DMS 273 treated with DMSO at 0.1 percent for 48 hours (cell line): ENCODE measurements at places on chromosomes 16 and 17.

- DNase-seq: peak; percentile 96
Observed at GRCh38 chr16:70476272-70477020, 22.1 kb downstream of the FCSK start.

GRCh38 chr17:58416937-58417299 lies 416 bp downstream of the RNF43 start:
- no peak for DNase-seq

DNA sequence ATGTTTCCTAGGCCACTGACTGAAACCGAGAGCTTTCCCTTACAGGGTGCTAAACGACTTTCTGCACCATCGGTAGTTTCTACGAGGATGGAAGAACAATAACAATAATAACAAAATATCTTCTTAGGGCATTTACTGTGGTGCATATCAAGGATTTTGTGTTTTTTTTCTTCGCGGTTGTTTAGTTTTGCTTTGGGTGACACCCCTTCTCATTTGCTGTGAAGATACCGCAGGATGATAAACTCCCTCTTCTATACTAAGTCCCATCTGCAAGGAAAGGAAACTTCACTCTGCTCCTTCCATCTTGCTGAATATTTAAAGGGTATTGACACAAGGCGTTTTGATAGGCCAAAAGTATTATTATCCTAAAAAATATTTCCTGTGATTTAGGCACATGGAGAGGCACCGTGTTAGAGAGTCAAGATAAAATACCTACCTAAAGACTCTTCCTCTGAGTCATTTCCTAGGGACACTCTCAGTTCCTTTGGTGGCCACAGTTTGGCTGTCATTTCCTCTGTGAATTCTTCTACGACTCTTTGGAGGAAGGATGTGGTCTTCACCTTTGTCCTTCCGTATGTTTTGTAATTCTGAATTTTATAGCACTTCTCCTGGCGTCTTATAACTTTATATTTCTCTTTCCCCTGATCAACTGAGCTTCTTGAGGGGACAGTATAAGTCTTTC lies 318.8 kb downstream of the CDH13 start:
- no peak for DNase-seq

DNA sequence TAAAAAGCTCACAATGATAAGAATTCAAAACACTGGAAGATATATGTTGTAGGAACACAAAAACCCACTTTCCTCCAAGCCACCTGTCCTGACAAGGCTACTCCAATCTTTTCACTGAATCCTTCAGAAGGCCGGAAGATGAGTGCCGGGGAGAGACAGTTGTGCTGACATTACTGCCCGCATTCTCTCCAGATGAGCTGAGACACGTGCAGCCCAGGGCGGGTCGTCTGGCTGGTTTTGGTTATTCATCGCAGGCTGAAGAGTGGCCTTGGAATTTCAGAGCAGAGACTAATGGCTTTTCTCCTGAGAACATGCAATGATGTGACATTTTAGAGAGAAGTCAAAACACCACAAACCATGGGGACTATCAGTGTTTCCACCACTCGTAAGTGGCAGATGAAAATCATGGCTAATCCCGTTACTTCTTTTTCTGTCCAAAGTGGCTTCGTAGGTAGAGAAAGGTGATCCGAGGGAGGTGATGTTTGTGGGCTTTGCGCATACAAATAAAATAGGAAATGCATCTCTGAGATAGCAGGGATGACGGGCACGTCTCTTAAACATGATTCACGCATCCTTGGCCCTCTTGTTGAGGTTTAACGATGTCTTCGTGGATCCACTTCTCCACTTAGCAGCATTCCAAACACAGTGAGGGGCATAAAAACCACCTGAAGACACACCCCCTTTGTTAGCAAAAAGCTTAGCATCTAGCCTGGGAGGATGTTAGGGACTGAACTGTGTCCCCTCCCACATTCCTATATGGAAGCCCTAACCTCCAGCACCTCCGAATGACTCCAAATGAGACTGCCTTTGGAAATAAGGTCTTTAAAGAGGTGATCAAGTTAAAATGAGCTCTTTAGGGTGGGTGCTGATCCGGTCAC lies 134.0 kb downstream of the IRX3 start:
- no peak for DNase-seq

DNA sequence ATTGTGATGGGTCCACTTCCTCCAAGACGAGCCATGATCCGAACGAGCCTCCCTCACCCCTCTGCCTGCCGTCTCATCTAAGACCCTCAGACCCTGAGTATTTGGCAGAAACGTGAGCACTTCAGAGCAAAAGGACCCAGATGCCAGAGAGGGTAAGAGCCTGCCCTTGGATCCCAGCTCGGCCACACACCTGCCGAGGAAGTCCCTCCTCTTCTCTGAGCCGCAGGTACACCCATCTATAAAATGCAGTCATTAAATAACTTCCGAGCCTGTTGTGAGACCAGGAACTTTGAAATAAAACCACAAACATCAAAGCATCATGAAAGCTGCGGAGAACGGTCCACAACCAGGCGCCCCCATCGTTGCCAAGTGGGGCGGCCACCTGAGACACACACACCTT lies 64.8 kb upstream of the DOC2B start:
- no peak for DNase-seq

GRCh38 chr16:67801883-67802282 lies 4.5 kb downstream of the RANBP10 start:
- no peak for DNase-seq

GRCh38 chr16:17368446-17368845 lies 102.3 kb downstream of the XYLT1 start:
- DNase-seq: no peak

- DNase-seq: no peak
Observed at GRCh38 chr16:72896485-72897118, 151.3 kb downstream of the ZFHX3 start.

DNA sequence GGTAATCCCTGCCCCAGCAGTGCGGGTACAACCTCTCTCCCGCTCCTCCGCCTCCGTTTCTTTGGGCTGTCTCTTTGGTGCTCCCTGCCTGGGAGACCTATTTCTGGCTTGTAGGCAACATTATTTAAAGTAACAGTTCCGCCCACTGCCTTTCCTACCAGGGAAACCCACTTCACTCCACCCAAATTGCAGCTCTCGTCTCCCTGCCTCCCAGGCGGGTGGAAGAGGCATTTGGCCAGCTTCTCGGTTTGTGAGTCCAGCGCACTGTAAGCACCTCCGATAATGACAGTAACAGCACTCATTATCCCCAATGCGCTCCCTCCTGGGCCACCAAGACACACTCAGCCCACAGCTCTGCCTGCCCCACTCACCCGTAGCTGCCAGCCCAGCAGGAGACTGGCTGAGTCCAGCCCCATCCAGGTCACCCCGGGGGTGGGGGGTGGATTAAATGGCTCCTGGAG lies 165.1 kb upstream of the CDC42EP4 start:
- no peak for DNase-seq

DNA sequence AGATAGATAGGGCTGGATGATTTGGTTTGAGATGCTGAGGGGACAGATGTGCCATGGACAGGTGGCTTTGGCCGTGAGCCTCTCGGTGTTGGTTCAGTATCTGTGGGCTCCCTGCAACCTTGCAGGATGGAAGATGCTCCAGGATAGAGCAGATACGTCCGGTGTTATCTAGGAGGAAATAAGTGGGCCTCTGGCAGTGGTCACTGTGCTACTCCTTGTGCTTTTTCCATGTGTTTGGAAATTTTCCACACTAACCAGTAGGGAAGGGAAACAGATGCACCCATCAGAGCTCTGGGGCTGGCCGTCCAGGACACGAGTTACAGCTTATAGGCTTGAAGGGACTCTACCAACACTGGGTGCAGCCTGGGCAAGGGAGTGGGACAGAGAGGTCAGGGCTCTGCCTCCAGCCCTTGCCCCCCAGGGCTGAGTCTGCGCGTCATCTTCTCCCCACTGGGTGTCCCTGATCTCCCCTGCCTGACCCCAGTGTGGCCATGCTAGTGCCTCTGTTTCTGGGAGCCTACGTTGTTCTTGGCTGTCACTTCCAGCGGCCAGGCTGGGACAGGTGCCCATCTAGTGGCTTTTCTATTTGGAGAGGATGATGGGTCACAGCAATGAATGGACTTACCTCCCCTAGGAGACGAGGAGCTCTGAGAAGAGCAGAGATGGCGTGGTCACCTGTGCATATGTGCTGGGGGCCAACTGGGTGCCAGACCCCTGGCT lies 166.9 kb downstream of the SEC14L1 start:
- no peak for DNase-seq

DNA sequence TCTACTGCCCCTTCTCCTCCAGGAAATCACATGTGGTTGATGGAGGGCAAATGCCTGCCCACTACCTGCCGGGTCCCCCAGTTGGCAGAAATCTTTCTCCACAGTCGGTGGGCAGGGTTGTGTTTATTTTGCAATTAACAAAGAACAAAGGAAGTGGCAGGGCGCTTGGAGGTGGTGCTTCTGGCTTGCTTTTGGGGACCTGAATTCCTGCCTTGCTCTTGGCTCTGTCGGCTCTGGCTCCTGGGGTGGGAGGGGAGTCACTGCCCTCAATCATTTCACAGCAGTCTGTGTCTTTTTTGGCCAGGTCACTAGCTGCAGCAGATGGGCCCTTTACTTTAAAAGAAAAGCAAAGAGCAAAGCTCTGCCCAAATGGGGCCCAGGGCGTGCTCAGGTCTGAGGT lies 69.2 kb downstream of the C16orf78 start:
- DNase-seq: no peak

DNA sequence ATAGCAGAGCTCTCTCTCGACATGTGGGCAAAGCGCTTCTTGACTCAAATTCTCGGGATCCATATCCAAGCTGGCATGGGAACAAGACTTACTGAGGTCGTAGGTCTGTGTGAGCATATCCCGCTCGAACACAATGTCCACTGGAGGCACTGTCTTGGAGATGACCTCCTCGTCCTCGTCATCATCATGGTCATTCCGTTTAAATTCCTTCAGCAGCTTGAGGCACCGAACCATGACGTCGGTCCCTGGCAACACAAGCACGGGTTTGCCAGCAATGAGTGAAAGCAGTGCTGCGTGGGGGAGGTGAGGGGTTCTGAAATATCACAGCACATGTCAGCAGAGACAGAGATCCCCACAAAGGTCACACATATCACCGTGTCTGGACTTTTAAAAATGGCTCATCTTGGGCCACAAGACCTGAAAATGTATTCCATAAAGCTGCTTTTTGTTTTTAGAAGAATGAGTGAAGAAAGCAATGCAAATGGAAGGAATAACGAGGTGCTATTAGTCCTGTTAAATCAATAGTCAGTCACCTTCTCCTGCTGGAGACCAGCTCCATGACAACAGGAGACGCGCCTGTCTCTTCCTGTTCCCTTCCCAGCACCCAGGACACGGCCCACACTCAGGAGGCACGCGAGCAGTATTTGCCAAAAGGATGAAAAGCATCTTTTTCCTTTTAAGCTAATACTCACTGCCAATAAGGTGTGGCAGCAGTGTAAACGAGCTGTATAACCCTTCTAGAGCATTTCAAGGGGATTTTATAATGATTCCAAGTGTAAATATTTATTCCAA lies 37.9 kb downstream of the GTF3C1 start:
- no peak for DNase-seq

DNA sequence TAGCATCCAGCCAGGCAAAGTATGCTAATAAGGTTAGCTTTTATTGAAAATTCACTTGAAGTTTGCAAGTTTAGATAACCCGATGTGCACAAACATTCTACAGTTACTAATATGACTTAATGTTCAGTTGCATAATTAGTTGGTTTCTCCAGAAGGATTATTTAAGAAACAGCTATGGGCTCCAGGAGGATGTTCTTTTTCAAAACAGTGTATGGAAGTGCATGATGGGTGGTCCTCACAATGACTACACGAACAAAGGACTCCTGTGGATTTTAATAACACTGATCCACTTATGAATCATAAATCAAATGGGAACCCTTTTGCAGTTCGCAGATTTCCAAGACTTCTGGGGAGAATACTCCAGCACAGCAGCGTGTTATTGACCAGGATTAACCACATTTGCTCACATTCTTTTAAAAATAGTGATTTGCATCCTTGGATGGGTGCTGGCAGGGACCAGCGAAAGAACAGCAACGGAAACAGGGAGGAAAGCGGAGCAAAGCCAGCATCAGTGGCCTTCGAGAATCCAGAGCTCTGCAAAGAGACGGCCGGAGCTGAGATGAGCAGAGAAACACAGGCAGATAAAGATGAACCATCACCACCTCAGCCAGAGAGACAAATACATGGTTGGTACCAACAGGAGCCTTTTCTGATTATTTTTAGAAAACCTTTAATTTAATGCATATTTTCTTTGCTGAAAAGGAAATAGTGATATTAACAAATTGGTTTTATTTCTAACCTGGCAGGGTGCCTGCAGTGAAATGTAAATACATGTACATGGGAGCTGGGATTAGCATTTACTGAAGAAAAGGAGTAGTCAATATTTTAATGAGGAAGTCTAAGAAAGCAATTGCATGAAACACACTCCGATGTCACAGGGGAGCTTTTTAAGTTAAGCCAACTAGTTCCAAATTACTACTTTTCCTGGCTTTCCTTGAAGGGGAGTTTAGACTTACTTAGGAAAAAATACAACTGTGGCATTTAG lies 623.2 kb upstream of the ZFHX3 start:
- DNase-seq: no peak

DNA sequence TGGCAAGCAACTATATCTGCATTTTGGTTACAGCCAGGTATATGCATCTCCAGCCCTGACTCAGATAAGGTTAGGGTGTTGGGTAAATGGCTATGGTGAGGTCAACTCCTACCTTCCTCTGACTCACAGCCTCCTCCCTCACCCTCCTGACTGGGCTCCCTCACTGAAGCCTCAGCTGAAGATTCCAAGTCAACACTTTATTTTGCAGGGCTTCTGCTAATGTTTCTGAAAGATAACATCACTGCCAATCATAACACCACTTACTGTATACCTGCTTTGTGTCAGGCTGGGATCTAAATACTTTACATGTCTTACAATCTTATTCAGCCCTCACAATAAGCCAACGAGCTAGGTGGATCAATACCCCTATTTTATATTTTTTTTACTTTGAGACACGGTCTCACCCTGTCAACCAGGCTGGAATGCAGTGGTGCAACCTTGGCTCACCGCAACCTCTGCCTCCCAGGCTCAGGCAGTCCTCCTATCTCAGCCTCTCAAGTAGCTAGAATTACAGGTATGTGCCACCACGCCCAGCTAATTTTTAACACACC lies 47.8 kb upstream of the GCSH start:
- no peak for DNase-seq

DNA sequence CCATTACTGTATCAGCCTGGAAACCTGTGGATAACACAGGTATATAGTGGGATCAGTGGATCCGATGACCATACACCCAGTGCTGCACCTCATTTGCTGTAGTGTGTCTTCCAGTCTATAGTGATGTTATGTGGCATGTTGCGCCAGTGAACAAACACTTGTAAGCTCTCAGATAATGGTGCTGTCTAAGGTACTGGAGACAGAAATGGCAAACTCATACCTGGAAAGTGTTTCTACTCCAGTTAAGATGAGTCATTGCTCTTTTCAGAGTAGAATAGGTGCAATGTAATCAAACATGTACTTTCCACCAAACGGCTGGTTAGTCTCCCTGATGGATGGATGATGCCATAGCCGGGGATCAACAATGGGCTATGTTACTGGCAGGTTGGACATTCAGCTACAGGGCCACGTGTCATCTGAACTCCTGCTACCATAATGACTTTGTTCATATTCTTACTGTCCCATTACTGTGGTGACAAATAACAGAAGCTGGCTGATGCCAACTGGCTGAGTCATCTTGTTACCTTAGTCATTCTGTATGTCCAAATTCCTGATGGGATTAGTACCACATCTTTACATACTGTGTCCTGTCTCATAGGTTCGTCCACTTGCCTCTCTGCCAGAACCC lies 6.3 kb downstream of the CCL11 start:
- no peak for DNase-seq

GRCh38 chr17:44187131-44187899 lies 543 bp downstream of the TMUB2 start:
- no peak for DNase-seq
